ENCODE measurements at places on chromosomes 1 and 21. TPM values are rescaled to one million over a fixed set of nuclear protein-coding genes. Genes with fewer than 3 reads are reported as not detected.

GRCh38 chr21:46121286-46122221, 23.6 kb downstream of the COL6A2 start:
- H3K27me3 ChIP-seq = no peaks in the 10 kb centered on the region
- DNase-seq = no peak
- no peak overlapping the region for H3K4me3 ChIP-seq
- H3K36me3 ChIP-seq = no peaks in the 10 kb centered on the region

DNA sequence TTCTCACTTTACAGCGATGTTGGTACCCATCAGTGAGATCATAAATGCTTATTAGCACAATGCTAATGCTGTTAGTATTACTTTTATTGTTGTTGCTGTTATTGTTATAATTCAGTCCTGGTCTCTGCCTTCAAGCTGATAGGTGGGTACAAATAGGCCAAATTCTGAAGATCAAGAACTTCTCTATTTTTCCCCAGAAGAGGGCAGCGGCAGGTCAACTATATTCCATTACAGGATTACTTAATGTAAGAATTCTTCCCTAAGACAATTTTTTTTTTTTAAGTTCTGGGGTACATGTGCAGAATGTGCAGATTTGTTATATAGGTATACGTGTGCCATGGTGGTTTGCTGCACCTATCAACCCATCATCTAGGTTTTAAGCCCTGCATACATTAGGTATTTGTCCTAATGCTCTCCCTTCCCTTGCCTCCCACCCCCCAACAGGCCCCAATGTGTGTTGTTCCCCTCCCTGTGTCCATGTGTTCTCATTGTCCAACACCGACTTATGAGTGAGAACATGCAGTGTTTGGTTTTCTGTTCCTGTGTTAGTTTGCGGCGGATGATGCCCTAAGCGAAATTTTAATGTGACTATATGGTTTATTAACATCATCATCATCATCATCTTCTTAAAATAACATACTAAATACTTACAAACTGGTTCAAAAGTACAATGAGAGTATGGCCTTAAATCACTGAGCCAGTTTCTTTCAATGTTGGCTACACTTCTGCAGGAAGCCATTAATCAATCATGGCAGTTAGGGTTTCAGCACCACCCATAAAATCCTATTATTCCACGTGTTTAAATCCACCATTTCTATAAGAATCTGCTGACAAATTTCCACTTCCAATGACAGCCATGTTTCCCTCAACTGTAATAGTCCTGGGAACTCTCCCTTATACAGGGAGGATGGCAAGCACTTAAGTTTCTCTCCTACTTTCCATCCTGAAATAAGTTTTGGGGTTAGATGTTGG, 19.2 kb downstream of the SLC19A2 start:
- no peak overlapping the region for H3K4me3 ChIP-seq
- H3K27ac ChIP-seq = no peak overlapping the region
- H3K4me1 ChIP-seq = peaks cover 2% of the 10 kb centered on the region
- no peaks in the 10 kb centered on the region for H3K27me3 ChIP-seq

DNA sequence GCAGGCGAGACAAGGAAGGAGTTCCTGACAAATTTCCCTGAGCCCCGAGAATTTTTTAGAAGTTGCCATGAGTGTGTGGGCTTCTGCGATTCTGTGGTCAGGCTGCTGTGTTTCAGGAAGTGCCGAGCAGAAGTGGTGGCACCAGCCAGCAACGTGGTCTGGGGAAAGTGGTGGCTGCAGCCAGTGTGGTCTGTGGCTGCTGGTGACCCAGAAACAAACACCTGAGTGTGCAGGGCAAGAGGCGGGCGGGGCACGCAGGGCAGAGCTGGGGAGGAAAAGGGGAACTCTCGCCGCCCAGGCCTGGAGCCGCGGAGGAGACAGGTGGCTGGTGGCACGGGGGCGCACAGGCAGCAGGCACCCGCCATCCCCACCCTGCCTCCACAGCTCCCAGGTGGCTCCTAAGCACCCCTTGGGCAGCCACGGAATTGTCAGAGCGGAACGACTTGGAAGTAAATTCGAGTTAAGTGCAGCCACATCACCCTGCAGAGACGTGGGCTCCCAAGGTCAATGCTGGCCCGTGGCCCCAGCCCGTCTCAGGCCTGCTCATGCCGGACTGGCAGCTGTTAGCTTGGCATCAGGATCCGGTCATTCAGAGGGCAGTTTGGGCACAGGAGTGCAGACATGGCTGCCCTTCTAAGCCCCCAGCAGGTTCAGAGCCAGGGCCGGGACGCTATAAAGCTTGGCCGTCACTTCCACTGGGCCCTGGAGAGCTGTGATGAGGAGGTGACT, 25.1 kb downstream of the PRDM16 start:
- no peak for DNase-seq
- H3K36me3 ChIP-seq = no peaks in the 10 kb centered on the region
- no peak overlapping the region for H3K4me3 ChIP-seq
- no peak overlapping the region for H3K27ac ChIP-seq
- H3K27me3 ChIP-seq = peaks cover 8% of the 10 kb centered on the region

The S100A8 gene
- total RNA-seq = not detected

- no peak overlapping the region for H3K27ac ChIP-seq
- H3K36me3 ChIP-seq = peaks cover 5% of the 10 kb centered on the region
- peaks cover 34% of the 10 kb centered on the region for H3K27me3 ChIP-seq
- H3K4me1 ChIP-seq = peaks cover 22% of the 10 kb centered on the region
- H3K4me3 ChIP-seq = peak overlapping the region; percentile 75
- DNase-seq = no peak
Observed at GRCh38 chr1:50978852-50979781, 9.1 kb downstream of the CDKN2C start.

DNA sequence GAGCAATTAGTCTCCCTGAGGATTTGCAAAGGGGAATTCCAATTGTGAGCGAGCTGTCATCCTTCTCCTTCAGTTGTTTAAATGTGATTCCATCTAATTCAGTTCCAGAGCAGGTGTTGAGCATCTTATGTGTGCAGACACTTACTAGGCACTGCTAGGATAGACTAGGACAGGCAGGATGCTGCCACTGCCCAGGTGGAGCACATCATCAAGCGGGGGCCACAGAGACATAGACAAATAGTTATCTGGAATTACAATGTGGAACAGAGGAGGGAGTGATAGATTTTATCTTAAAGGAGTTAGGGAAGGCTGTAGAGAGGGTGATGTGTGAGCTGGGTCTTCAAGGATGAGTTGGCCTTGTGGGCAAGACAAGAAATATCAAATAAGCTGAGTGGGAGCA, 55.9 kb downstream of the CDC7 start:
- H3K27ac ChIP-seq = peak overlapping the region; percentile 91
- no peaks in the 10 kb centered on the region for H3K27me3 ChIP-seq
- H3K4me3 ChIP-seq = peak overlapping the region; percentile 10
- no peaks in the 10 kb centered on the region for H3K36me3 ChIP-seq
- peak; percentile 23 for DNase-seq
- peaks cover 86% of the 10 kb centered on the region for H3K4me1 ChIP-seq
